ENCODE measurements at places on chromosomes 7 and 10. TPM values are rescaled to one million over a fixed set of nuclear protein-coding genes. Genes with fewer than 3 reads are reported as not detected.

The DHX32 gene
- 68.1 TPM for total RNA-seq

The TDRD1 gene
- total RNA-seq, result 8.1 TPM

The ZNF804B gene
- total RNA-seq, result not detected

The GHRHR gene
- total RNA-seq, result not detected

The ADIRF gene
- total RNA-seq, result 49.3 TPM

The DLD gene
- 155 TPM for total RNA-seq

The ATG9B gene
- total RNA-seq, result not detected

The FAM25C gene
- total RNA-seq, result not detected

The DGKI gene
- total RNA-seq, result 8.0 TPM

The HK1 gene
- total RNA-seq, result 69.6 TPM

The TWIST1 gene
- not detected for total RNA-seq

The STYXL1 gene
- 51.4 TPM for total RNA-seq

The MEOX2 gene
- total RNA-seq, result 0.05 TPM

The CLRN3 gene
- total RNA-seq, result not detected

The FAM204A gene
- 60.8 TPM for total RNA-seq

The HECW1 gene
- 3.1 TPM for total RNA-seq
